ENCODE measurements at places on chromosomes 5 and 9. TPM values are rescaled to one million over a fixed set of nuclear protein-coding genes. Genes with fewer than 3 reads are reported as not detected.

NHP2 gene
- 96.4 TPM for total RNA-seq

CCL28 gene
- 0.94 TPM for total RNA-seq

ORM2 gene
- total RNA-seq, result not detected

GPR151 gene
- under 0.01 TPM for total RNA-seq
